ENCODE measurements at places on chromosomes 13 and 19.

DNA sequence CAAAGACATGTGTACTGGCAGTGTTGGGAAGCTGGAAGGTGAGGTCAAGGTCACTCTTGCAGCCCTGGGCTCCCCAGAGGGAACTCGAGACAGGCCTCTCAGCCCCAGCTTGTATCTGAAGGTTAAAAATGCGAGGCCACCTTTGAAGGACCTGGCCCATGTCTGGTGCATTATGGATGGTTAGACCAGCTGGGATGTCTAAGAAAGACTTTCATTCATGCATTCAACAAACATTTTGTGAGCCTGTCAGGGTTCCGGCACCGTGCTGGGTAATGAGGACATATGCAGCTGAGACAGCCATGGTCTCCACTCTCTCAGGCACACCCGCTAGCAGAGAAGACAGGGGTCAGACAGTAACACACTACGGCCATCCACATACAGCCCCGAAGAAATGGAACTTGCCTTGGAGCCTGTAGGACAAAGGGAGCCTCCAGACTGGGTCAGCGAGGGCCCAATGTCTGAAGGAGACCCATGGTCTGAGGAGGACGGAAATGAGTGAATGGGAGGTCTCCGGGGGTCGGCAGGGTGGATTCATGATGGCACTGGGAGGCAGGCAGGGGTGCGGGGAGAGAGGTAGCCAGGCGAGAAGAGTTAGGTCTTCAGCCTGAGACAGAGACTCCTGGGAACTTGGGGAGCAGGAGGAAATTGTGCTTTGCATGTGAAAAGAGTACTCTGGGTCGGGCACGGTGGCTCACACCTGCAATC, 19.0 kb downstream of the VSTM2B start:
- DNase-seq = no peak

- no peak for DNase-seq
Measured at GRCh38 chr13:30159446-30159839, 147.9 kb downstream of the KATNAL1 start.

DNA sequence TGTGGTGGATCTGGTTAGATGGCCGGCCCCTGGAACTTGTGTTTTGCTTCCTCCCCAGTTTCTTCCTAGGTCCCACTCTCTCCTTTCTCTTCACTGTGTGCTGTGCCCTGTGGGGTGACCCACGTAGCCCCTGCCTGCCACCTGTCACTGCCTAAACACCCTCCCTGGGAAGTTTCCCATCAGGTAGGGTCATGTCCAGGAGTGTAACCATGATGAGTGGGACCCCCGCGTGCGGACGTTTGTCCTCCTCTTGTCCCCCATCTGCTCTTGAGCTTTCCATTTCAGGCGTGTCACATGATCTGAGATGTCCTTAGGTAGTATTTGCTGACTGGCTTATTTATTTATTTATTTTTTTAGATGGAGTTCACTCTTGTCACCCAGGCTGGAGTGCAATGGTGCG, 61.3 kb downstream of the ARHGEF7 start:
- no peak for DNase-seq

- DNase-seq = no peak
Measured at GRCh38 chr13:47672245-47673008, 328.6 kb downstream of the SUCLA2 start.

- no peak for DNase-seq
Measured at GRCh38 chr19:18191640-18192062, 1.4 kb upstream of the MPV17L2 start.

DNA sequence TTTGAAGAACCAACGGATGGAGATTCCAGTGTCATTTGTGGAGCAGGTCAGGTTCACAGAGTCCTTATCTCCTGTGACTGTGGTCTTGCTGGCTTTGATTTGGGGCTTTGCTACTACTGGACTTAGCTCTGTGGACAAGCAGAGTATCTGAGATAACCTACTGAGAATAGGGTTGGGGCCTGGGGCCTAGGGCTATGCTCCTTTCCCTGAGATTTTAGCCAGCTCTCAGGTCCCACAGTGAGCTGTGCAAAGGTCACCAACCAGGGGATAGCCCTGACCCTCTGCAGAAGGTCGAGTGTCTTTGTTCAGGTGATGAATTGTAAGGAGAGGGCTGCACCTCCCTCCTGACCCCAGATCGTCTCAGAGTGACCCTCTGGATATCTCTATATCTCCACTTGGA, 9.2 kb downstream of the CEACAM1 start:
- DNase-seq = no peak

DNA sequence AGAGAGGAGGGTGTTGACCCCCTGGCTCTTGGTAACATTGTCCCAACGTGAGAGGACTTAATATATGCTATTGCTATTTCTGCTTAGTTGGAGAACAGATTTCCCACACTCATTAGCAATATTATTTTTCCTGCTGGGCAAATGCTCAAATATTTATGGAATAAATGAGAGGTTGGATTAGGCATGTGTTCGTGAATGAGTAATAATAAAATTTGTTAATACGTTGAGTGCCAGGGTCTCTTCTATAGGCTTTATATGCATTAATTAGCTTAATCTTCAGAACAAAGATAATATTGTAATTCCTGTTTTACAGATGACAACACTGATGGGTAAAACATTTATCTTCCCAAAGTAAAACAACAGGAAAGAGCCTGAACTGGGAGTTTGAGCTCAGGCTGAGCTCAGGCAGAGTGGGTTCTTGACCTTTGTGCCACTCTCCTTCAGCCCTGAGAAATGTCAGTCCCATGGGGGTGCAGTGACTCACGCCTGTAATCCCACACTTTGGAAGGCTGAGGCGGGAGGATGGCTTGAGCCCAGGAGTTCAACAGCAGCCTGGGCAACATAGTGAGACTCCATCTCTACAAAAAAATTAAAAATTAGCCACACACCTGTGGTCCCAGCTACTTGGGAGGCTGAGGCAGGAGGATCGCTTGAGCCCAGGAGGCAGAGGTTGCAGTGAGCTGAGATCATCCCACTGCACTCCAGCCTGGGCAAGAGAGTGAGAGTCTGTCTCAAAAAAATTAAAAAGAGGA, 1.2 kb downstream of the ZNF233 start:
- no peak for DNase-seq

GRCh38 chr13:97798171-97798821, 155.2 kb upstream of the IPO5 start:
- DNase-seq = no peak

DNA sequence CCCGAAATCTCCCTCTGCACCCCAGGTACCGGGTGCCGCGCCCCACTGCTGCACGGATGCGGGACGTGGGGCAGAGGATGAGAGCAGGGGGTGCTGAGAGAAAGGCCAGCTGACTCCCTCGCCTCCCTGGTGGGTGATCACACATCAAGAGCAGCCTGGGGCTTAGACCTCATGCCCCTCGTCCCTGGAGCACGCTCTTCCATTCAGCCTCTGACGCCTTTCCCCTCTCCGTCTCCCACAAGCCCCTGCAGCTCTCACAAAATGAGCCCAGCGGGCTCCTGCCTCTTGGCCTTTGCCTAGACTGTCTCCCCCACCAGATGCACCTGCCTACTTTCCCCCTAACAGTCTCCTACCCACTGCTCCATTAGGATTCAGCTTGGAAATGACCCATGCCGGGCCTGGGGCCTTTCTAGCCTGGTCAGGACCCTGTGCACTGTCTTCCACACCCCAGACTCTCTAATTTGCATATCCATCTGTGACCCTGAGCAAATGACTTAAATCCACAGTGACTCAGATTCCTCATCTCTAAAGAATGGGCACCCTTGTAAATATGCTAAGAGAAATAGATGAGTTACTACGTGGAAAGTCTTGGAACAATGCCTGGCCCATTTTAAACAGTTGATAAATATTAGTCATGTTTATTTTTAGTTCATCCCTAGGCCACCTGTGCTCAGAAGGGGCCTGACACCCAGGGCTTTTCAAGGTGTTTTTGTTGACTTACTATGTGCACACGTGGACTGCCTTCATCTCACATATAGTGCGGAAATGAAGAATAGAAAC, 582 bp upstream of the PTPRH start:
- no peak for DNase-seq

GRCh38 chr13:94313321-94313910, 166.1 kb downstream of the DCT start:
- no peak for DNase-seq

DNA sequence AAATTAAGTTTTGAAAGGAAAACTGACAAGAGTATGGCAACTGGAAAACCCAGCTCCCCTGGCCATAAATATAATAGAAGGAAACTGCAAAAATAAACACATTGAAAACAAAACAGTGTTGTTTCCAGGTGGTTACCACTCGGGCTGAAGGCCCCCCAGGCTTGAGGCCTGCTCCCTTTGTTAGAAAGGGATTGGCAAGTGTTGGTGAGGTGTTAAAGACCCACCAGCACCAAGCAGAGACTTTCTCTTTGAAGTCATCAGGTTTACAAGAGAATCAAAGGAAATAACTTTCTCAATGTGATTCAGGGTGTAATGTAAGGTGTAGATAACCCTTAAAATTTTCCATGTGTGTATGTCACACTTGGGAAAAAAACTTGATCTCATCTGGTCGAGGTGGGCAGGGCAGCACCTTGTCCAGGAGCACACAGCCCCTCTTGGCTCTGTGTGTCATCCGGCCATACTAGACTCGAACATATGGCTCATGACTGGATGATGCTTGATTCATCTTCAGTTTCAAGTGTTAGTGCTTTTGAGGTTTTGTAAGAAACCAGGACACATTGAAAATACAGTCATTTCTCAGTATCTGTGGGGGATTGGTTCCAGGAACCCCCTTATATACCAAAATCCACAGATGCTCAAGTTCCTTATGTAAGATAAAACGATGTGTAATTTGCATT, 7.8 kb downstream of the ACTN4 start:
- DNase-seq = no peak

- DNase-seq = no peak
Measured at GRCh38 chr19:47603706-47604565, 5.0 kb upstream of the BICRA start.

GRCh38 chr13:20815464-20815863, 41.7 kb upstream of the EEF1AKMT1 start:
- DNase-seq = no peak

GRCh38 chr13:25248071-25248470, 39.2 kb downstream of the MTMR6 start:
- DNase-seq = no peak

GRCh38 chr13:100608906-100609305, 20.3 kb upstream of the GGACT start:
- no peak for DNase-seq

GRCh38 chr19:35738887-35739229, 3.4 kb downstream of the IGFLR1 start:
- no peak for DNase-seq

GRCh38 chr13:105144936-105145335, 1390.5 kb downstream of the EFNB2 start:
- no peak for DNase-seq

GRCh38 chr19:47225746-47226425, 5.1 kb downstream of the BBC3 start:
- peak; percentile 80 for DNase-seq

DNA sequence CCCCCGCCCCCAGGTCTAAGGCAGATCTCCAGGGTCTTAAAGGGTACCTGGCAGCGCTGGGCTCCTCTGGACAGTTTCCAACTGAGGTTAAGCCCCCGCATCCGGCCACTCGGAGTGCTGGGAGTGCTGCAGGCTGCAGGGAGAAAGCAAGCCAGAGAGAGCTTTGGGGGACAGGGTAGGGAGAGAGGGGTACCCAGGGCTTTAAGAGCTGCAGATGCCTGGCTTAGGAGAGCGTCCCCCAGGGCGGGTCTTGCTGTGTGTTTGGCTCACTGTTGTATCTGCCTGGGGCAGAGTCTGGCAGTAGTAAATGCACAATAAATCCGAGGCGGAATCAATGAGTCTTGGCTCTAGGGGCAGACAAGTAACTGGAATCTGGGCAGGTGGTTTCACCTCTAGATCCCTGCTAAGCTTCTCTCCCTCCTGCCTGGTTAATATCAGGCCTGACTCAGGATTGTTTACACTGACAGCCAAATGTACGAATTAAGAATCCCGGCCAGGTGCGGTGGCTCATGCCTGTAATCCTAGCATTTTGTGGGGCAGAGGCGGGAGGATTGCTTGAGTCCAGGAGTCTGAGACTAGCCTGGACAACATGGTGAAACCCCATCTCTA, 798 bp upstream of the COX6B2 start:
- no peak for DNase-seq

DNA sequence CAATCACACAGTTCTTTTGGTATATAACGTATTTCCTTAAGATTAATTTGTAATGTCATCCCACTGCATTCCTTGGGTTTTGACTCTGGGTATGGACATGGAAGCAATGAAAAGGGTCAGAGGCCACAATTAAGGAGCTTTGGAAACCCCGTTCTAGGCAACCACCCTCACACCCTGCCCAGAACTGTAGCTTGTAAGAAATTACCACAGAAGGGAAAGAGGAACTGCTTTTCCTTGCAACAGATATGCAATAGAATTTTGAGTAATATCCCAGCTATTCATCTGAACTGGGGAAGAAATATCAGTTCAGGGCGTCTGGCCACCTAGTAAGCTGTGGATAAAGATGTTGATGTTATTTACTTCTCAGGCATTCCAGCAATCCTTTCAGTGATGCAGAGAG, 985 bp upstream of the CLC start:
- DNase-seq = no peak

- DNase-seq = no peak
Measured at GRCh38 chr19:4609878-4610511, 29.3 kb upstream of the TNFAIP8L1 start.

GRCh38 chr13:111420113-111420876, 99.9 kb downstream of the TEX29 start:
- DNase-seq = no peak

DNA sequence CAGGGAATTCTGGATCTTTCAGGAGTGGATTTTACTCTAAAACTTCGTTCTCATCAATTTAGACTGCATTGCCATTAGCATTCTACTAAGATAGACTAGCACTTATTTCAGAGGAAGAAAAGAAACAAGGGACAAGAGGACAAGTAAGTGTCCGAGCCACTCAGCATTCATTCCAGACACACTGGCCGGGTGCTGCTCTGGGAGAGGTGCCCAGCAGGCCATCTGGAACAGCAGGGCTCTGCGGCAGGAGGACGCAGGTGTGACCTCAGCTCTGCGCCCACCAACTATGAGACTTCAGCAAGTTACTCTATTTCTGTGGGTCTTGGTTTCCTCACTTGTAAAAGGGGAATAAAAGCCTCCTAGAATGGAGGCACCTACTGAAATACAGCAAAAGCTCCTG, 4.2 kb downstream of the EPS15L1 start:
- no peak for DNase-seq

GRCh38 chr13:46553521-46553885, 533 bp downstream of the LRCH1 start:
- no peak for DNase-seq

DNA sequence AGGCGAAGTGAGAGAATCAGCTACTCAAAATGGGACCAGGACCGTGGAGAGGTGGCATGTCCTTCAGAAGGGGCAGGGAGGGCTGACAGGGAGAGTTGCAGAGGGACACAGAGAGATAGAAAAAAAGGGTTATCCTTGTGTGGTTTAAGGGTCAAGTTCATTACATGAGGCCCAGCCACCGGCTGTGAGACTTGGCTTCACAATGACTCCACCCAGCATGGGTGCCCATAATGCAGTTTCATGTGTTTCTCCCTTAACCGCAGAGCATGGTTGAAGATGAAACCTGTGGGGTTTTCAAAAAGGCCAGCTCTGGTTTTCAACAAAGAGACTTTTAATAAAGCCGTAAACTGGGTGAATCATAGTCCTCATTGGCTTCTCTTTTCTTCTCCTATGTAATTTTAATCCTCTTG, 164.6 kb downstream of the KLF5 start:
- no peak for DNase-seq

Measured in NCI-H2107 (cell line).